ENCODE measurements at places on chromosomes 11 and 22.

- no peak for DNase-seq
Measured at GRCh38 chr11:63248966-63249365, 5.6 kb upstream of the SLC22A25 start.

DNA sequence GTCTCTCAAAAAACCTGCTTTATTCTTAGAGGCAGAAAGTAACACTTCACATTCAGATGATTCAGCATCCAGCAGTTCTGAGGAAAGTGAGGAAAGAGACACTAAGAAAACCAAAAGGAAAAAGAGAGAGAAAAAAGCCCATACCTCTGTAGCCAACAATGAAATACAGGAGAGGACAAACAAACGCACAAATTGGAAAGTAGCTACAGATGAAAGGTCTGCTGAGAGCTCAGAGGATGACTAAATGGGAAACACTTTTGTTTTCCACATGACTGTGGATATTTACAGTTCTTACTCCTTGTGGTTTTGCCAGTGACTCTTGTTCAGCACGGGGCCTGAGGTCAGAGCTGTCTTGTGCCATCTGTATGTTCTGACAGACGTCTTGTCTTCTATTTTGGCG lies 3.8 kb downstream of the TIMM8B start:
- DNase-seq, result no peak

DNA sequence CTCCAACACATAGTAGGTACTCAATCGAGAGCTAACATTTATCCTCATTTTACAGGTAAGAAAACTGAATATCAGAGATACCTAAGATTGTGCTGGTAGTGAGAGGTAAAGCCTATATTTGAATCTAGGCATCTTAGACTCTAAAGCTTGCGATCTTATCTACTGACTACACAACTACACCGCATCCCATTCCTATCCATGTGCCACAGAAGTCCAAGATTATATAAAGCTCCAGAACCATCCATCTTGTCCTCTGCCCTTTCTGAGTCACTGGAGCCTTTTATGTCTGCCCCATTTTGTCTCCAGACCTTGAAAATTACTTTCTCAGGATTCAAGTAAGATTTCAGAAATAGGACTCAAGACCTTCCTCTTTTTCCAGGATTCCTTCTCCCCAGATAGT lies 84.4 kb downstream of the OR5AK2 start:
- DNase-seq, result no peak

DNA sequence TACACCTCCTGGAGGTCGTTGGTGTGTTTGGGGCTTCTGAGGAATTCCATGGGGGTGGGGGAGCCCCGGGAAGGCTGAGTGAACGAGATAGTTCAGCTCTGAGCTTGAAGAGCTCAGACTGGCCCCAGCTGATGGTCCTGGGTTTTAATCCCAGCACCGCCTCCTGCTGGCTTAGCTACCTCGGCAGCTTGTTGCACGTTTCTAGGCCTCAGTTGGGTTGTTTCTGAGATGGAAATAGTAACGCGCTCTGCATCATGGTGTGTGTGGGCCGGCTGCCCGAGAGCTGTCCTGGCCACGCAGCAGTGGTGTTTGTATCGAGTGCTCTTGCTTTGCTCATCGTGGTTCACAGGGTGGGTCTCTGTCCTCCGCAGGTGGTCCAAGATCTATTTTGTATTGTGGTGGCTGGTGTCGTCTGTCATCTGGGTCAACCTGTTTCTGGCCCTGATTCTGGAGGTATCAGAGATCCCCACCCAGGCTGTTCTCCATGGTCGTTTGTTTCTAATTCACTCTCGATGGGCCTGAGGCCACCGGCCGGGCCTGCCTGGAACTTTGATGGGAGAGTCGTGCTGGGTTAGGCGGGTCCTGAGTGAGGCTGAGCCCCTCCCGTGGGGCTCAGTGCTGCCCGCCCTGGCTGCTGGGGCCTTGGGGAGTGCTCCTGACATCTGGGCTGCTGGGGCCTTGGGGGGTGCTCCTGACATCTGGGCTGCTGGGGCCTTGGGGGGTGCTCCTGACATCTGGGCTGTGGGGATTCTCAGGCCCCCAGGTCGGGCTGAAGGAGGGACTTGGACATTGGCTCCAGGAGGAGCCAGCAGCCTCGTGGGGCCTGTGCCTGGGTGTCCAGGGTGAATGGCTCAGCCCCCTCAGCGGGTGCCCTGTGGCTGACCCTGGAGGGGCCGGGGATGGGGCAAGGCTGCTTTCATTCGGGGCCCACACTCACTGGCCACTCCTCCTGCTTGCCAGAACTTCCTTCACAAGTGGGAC lies 37.7 kb downstream of the TPCN2 start:
- DNase-seq, result no peak

- DNase-seq, result no peak
Measured at GRCh38 chr11:76215941-76216340, 9.6 kb upstream of the WNT11 start.

DNA sequence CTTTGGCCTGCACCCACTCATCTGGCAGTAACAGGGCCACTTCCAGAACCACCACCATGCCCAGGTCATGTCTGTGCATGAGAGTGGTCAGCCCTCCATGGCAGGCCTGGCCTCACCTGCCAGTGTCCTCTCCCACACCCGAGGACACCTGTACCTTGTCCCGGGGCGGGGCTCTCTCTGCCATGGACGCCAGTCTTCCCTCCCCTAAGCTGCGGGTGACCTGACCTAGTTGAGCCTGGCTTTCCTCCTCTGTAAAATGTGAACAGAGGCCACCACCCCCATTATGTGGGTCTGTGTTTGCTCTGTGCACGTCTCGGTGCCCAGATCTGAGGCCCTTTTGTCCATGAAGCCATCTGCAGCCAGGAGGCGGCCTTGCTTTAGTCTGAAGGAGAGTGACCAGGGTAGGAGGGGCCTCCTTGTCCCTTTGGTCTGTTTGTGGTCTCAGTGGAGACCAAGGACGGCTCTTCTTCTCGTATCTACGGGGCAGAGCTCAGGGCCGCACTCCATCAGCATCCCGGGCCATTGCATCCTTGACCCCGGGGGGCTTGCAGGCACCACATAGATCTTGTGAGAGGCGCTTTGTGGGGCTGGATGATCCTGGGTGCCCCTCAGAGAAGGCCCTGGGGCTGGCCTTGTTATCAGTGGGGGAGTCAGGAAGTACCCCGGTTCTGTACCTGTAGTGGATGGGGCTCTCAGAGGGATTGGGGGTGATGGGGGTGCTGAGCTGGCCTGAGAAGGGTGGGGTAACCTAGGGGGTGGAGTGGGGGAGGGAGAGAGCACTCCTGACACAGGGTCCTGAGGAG lies 121.6 kb downstream of the KCNQ1 start:
- DNase-seq, result no peak

- DNase-seq, result no peak
Measured at GRCh38 chr11:110827276-110827675, 115.0 kb upstream of the ARHGAP20 start.

DNA sequence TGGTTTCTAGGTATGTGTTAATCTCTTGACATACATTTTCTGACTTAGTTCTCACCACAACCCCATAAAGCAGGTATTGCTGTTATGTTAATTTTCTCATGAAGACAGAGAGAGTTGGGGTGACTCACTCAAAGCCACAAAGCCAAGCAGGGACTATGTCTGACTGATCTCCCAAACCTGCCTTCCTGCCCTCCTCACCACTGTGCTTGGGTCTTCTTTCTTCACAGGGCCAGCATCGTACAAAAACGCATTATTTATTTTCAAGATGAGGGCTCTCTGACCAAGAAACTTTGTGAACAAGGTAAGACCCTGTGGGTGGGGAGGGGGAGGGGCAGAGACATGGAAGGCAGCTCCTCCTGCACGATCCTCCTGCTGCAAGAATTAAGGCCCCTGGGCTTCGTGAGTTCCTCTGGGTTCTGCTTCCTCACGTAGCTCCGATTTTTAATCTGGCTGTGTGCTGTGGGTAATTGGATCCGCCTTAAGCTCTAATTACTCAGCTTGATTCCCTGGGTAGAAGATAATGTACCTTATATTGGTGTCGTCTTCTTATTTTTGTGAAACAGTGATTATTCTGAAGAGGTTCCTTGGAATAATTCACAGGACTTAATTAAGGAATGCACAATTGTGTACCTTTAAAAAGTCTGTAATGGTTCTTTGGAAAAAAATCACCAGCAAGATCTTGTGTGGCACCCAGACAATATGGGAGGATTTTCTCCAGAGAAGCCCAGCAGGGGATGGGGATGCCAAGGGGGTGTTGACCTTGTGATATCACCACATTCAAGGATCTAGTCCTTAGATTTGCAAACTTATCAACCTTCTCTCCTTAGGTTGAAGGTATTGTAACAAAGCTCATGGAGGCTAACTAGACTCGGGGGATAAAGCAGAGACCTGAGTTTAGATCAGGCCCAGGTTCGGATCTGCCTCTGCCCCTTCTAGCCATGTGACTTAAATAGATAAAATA lies 112.9 kb downstream of the SPON1 start:
- no peak for DNase-seq

DNA sequence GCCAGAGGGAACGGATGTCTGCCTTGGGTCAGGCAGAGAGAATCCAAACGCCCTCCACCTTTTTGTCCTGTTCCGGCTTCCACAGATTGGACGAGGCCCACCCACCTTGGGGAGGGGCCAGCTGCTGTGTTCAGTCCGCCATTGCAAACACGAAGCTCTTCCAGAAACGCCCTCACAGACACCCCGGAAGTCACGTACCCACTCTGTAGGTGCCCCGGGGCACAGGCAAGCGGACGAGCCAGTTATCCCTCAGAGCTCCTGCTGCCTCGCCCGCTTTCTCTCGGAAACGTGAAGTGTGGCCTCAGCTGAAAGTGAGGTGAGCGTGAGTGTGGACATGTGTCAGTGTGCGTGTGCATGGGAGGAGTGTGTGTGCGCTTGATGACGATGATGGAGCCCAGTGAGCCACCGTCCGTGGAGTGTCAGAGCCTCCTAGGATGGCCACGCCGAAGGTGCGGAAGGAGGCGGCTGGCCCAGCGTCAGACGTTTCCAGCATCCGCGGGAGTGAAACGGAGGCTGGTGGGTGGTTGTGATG lies 869.2 kb downstream of the TBC1D22A start:
- DNase-seq, result no peak
